Left forelimb (tissue), 1 donor: ENCODE measurements at places on chromosomes 5 and 9.

- DNase-seq: no peak
Observed at GRCh38 chr9:135267191-135267809, 179.8 kb downstream of the OLFM1 start.

DNA sequence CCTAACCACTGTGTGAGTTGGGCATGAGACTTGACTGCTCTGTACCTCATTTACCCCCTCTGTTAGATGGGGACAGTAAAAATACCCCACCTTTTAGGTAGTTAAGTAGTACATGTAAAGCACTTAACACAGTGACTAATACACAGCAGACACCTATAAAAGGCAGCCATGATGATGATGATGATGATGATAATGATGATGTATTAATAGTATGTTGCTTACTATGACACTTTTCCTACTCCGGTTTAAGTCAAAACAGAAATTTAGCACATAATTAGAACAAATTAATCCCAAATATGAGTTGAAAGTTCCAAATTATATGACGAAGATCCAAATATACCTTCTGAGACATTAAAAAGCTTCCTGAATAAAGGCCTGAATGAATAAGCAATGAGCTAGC, 222.1 kb downstream of the GAPVD1 start:
- DNase-seq: no peak

GRCh38 chr5:65137631-65138030, 344.1 kb downstream of the ADAMTS6 start:
- no peak for DNase-seq

GRCh38 chr5:16819522-16820167, 116.4 kb downstream of the MYO10 start:
- DNase-seq: no peak

DNA sequence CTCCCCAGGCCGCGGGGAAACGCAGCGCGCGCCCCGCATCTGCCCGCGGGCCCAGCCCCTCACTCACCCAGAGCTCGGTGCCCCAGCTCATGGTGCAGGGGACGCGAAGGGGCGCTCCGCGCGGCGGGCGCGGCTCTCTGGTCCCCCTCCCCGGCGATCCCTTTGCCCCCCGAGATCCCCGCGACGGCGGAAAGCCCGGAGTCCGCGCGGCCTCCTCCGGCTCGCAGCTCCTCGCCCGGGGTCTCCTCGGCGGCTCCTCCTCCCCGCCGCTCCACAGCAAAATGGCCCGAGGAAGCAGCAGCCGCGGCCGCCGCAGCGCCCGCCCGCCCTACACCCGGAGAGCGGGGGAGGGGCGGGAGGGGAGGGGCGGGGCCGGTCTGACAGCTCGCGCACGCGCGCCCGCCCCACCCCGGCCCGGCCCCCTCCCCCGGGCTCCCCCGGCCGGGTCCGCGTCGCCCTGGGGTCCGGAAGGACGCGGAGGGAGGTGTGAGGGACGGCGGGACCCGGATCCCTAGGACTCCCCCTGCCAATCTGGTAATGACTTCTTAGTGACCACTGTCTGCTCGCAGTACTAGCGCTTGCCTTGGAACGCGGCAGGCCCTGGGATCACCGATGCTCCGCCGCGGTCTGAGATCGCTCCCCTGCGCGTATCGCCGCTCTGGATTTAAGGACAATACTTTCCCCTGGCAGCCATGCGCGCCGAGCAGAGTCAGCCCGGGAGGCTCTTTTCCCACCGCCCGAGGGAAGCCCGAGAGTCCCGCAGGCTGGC, at the start of gene FNBP1:
FNBP1 (minus strand) TSS at position 305 of the 769 bp plus-strand sequence; CDS start at position 91, 214 bp downstream.
- peak; percentile 93 for DNase-seq

DNA sequence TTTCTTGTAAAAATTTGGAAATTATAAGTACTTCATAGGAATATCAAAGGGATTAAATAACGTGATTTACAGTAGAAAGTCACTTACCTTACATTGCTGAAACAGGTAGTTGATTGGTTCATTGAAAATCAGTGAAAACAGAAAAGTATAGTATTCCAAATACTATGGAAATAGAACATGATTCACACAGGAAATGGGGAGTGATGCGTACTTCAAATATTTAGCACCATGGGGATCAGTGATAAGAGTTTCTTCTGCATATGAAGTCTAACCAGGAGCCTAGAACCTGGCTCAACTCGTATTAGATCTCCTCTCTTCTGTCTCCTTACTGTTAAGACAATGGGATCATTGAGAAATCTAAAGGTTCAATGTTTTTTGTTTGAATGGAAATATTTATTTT, 133.3 kb downstream of the FAM174A start:
- DNase-seq: no peak

DNA sequence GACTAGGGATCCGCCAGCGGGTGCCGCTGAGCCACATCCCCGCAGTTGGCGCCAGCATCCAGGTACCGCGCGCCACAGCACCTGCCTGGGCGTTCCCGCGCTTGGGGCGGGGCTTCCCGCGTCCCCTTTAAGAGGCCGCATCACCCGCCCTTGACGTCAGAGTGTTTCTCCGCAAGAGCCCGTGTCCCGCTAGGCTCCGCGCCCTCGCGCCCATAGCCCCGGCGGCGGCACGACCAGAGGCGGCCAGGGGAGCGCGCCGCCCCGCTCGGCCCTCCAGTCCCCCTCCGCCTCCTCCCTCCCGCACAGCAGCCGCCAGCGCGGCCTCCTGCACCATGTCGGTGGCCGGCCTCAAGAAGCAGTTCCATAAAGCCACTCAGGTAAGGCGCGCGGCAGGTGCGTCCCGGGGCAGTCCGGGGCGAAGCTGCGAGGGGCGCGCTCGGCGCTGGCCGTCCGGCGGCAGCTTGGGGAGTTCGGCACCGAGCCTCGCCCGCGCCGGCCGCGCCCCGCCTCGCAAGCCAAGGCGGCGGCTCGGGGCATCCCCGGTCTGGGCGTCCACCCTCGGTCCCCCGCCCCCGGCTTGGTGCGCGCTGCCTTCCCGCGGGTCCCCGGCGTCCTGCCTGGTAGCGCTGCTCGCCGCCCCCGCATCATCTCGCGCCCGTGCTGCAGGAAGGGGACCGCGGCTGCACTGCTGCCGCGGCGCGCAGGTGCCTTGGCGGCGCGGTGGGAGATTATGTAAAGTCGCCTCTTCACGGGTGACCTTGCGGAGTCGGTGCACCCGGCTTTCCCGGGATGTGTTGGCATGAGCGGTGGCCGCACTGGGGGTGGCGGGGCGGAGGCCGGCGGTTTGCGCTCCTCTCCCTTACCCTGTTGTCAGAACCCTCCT, at the start of gene SH3GL2:
SH3GL2 (plus strand) TSS at position 156 of the 883 bp plus-strand sequence.
- DNase-seq: no peak

- DNase-seq: no peak
Observed at GRCh38 chr9:109805050-109805449, 25.1 kb downstream of the PALM2AKAP2 start.
